ENCODE measurements at places on chromosomes 4 and X. TPM values are rescaled to one million over a fixed set of nuclear protein-coding genes. Genes with fewer than 3 reads are reported as not detected.
A peak's percentile ranks its signal among the peaks of the same experiment; 100 is the strongest.

GPRASP2 gene
- total RNA-seq: 0.89 TPM

FGG gene
- total RNA-seq: not detected

BEX2 gene
- 15.7 TPM for total RNA-seq

IL1RAPL1 gene
- total RNA-seq: not detected

ANKRD50 gene
- 0.28 TPM for total RNA-seq

HTATSF1 gene
- total RNA-seq: 65.2 TPM

ABCG2 gene
- 0.54 TPM for total RNA-seq

TREX2 gene
- 3.1 TPM for total RNA-seq

DNA sequence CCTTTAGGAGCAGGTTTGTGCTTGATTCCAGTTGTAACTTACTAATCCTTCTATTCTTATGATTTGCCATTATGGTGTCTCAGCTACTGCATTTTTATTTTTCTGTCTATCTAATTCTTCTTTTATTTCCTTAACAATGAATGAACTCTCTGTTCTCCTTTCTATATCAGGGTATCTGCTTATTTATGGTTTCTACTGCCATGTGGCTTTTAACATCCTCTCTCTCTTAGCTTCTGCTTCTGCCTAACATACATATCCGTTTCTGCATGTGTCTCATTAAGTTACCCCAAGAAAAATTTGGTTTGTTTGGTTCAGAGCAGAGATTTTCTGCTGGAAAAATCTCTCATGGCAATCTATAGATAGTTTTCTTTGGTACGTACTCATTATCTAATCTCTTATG, 614.4 kb downstream of the RPA4 start:
- peaks cover 9% of the 10 kb centered on the region for H3K4me1 ChIP-seq
- no peaks in the 10 kb centered on the region for H3K27me3 ChIP-seq
- no peak for DNase-seq
- no peak overlapping the region for H3K4me3 ChIP-seq
- no peaks in the 10 kb centered on the region for H3K36me3 ChIP-seq

DNA sequence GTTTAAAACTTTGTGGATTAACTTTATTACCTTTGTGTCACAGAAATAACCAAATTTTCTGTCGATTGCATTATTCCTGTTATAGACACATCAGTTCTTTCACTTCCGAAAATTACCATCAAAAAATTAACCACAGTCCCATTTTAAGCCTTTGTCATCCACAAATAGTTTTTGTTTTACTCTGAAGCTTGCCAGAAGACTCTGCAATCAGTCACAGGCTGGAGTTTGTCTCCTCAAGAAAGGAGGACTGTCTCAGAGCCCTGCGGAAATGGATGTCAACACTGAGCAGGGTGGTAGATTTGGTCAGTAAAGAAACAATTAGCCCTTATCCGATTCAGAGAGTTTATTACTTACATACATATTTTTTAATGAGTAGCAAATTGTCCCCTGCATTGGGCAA, 20.1 kb upstream of the TCEAL4 start:
- peaks cover 2% of the 10 kb centered on the region for H3K27me3 ChIP-seq
- peaks cover 2% of the 10 kb centered on the region for H3K4me1 ChIP-seq
- no peak overlapping the region for H3K4me3 ChIP-seq
- no peak overlapping the region for H3K27ac ChIP-seq
- H3K36me3 ChIP-seq: no peaks in the 10 kb centered on the region
- DNase-seq: no peak

DNA sequence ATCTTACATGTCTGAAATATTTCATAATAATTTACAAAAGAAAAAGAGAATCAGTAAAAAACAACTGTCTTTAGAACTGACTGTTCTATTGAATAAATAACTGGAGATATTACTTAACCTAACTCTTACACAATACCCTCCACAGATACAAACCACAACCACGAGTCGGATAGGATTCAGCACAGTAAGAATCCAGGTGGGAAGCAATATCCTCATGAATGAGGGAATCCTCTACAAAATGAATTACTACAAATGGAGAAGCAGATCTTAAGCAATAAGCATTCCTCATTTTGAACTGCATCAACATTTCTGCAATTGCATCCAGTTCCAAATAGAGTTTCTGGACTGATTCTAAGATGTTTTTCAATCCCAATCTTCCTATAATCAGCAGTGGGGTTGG, 227.1 kb downstream of the SH2D1A start:
- H3K4me3 ChIP-seq: no peak overlapping the region
- no peaks in the 10 kb centered on the region for H3K27me3 ChIP-seq
- H3K27ac ChIP-seq: no peak overlapping the region
- H3K4me1 ChIP-seq: no peaks in the 10 kb centered on the region

DNA sequence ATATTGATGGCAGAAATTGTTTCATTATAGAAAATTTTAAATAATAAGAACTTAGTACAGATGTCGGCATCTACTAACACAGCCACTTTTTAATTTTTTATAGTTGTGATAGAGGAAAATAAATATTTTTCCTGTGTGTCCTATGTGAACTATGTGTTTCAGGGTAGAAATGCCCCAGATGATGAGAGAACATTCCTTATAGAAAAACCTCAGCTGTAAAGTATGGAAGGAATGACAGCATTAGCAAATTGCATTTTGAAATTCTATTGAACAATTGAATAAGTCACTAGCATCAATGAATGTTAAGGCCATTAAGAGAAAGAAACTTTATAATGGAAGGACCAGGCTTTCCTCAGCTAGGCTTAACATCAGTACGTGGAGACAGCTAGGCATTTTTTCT, 149.2 kb downstream of the CFAP299 start:
- H3K36me3 ChIP-seq: peaks cover 2% of the 10 kb centered on the region
- DNase-seq: no peak
- no peaks in the 10 kb centered on the region for H3K27me3 ChIP-seq
- H3K27ac ChIP-seq: no peak overlapping the region

DNA sequence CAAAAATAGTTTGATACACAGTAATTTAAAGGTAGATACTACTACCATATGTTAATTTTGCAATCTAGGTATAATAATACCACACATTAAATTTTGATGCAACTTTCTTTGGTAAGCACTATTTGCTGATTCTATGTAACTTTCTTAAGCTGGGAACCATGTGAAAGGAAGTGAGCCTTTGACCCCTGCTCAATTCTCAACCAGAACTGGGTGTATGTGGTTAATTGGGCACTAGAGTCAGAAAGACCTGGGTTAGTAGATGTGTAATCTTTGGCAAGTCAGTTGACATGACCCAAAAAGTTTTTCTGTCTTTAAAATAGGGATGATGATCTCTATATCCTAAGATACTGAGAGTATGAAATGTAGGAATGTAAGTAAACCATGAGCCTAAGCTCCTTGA, 22.4 kb downstream of the TLR2 start:
- H3K36me3 ChIP-seq: peaks cover 2% of the 10 kb centered on the region
- peaks cover 11% of the 10 kb centered on the region for H3K4me1 ChIP-seq
- peak overlapping the region; percentile 39 for H3K4me3 ChIP-seq
- peak overlapping the region; percentile 39 for H3K27ac ChIP-seq
- H3K27me3 ChIP-seq: peaks cover 10% of the 10 kb centered on the region

- no peaks in the 10 kb centered on the region for H3K27me3 ChIP-seq
- peaks cover 41% of the 10 kb centered on the region for H3K4me1 ChIP-seq
- H3K36me3 ChIP-seq: peaks cover 22% of the 10 kb centered on the region
- H3K27ac ChIP-seq: peak overlapping the region; percentile 35
- no peak overlapping the region for H3K4me3 ChIP-seq
Measured at GRCh38 chr4:39931441-39931901, 46.2 kb downstream of the PDS5A start.

- no peaks in the 10 kb centered on the region for H3K4me1 ChIP-seq
- no peak overlapping the region for H3K4me3 ChIP-seq
- no peak overlapping the region for H3K27ac ChIP-seq
- DNase-seq: no peak
- no peaks in the 10 kb centered on the region for H3K36me3 ChIP-seq
Measured at GRCh38 chr4:188268131-188268908, 129.1 kb downstream of the TRIML1 start.

DNA sequence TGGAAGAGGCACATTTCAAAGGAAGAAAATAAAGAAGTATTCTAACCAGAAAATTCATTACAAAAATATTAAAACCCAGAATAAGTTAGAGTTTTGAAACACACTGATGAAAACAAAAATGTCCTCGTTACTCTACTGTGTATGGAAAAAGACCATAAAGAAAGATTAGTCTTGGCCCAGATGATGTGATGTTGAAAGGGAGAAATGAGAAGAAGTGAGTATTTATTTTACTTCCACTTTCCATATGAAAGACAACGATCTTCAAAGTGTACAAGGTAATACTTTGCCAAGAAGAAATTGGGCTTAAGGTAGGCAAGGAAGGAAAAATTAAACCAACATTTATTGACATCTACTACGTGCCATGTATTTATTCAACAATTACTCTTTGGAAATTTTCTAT, 48.6 kb upstream of the EMCN start:
- no peak for DNase-seq
- peak overlapping the region; percentile 33 for H3K4me3 ChIP-seq
- H3K4me1 ChIP-seq: peaks cover 12% of the 10 kb centered on the region
- peaks cover 2% of the 10 kb centered on the region for H3K27me3 ChIP-seq
- peaks cover 2% of the 10 kb centered on the region for H3K36me3 ChIP-seq

- H3K27me3 ChIP-seq: no peaks in the 10 kb centered on the region
- H3K27ac ChIP-seq: no peak overlapping the region
- no peak for DNase-seq
- H3K4me3 ChIP-seq: no peak overlapping the region
- peaks cover 2% of the 10 kb centered on the region for H3K4me1 ChIP-seq
Measured at GRCh38 chr4:81628489-81628888, 156.8 kb upstream of the RASGEF1B start.

- peaks cover 10% of the 10 kb centered on the region for H3K27me3 ChIP-seq
- DNase-seq: no peak
- H3K36me3 ChIP-seq: no peaks in the 10 kb centered on the region
Measured at GRCh38 chrX:153521034-153521433, 3.6 kb downstream of the ATP2B3 start.

DNA sequence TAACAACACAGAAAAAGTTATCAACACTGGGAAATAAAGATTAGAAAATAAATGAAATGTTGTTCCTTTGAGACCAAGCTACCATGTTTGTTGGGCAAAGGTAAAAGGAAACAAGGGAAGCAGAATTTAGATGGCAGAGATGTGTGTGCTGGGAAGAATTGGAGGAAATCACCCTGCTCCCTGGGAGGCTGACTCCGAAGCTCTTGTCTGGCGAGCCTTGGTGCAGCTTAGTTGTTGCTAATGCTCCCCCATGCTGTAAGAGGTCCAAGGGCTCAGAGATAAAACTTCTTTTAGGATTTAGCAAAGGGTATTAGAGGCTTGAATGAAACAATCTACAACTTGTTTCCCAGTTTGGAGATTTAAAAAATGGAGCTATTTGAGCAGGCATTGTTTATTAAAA, 123.8 kb upstream of the DDIT4L start:
- no peak overlapping the region for H3K4me3 ChIP-seq
- no peaks in the 10 kb centered on the region for H3K36me3 ChIP-seq
- no peak overlapping the region for H3K27ac ChIP-seq
- peaks cover 3% of the 10 kb centered on the region for H3K27me3 ChIP-seq

GRCh38 chrX:97846718-97847237, 963.1 kb downstream of the RPA4 start:
- no peak for DNase-seq
- no peaks in the 10 kb centered on the region for H3K27me3 ChIP-seq
- no peaks in the 10 kb centered on the region for H3K36me3 ChIP-seq
- no peak overlapping the region for H3K27ac ChIP-seq
- H3K4me1 ChIP-seq: no peaks in the 10 kb centered on the region

GRCh38 chrX:19846995-19847790, 40.2 kb downstream of the SH3KBP1 start:
- peaks cover 32% of the 10 kb centered on the region for H3K4me1 ChIP-seq
- peak overlapping the region; percentile 65 for H3K4me3 ChIP-seq
- DNase-seq: no peak
- peak overlapping the region; percentile 79 for H3K27ac ChIP-seq
- no peaks in the 10 kb centered on the region for H3K27me3 ChIP-seq

DNA sequence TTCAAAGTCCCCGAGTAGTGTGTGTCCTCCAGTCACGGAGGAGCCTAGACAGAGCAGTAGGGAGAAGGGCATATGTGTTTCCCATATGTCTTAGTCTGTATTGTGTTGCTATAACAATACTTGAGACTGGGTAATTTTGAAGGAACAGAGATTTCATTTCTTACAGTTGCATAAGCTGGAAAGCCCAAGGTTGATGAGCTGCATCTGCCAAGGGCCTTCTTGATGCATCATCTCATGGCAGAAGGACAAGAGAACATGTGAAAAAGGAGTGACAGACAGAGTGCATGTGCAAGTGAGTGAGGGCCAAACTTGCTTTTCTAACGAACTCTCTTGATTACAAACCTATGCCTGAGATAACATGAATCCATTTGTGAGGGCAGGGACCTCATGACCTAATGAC, 243.4 kb downstream of the ARHGAP10 start:
- H3K27me3 ChIP-seq: no peaks in the 10 kb centered on the region
- H3K36me3 ChIP-seq: peaks cover 6% of the 10 kb centered on the region
- H3K27ac ChIP-seq: no peak overlapping the region
- H3K4me1 ChIP-seq: no peaks in the 10 kb centered on the region
- H3K4me3 ChIP-seq: no peak overlapping the region

GRCh38 chrX:33211356-33212260, at the start of gene DMD:
DMD (minus strand) TSS chrX:33211549; CDS start chrX:33211312, 237 bp downstream.
- H3K27me3 ChIP-seq: no peaks in the 10 kb centered on the region
- H3K27ac ChIP-seq: no peak within 1 kb of the TSS
- H3K36me3 ChIP-seq: no peaks in the 10 kb centered on the region
- DNase-seq: no peak
- H3K4me1 ChIP-seq: no peaks in the 10 kb centered on the region

DNA sequence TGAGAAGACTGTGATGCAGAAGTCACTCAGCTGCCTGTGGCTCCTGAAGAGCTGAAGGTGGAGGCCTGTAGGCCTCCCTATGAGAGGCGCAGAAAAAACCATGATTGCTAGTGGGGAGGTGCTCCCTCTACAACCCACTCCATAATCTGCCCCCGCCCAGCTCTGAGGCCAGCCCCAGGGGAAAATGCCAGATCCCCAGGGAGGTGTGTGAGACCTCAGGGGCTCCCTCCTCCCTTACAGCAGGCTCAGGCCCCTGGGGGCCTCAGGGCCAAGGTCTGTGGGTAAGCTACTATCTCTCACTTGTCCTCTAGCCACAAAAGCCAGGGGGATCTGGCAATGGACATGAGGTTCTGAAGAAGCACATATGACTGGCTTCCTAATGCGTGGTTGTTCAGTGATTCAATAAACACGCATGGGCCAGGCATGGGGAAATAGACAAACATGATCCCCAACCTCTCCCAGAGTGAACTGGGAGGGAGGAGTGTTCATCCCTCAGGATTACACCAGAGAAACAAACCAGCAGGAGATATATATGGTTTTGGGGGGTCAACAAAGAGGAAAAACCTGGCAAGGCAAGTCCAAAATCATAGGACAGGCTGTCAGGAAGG, 51.0 kb upstream of the MTM1 start:
- H3K36me3 ChIP-seq: no peaks in the 10 kb centered on the region
- no peak overlapping the region for H3K4me3 ChIP-seq
- H3K4me1 ChIP-seq: no peaks in the 10 kb centered on the region
- DNase-seq: no peak
- H3K27ac ChIP-seq: no peak overlapping the region
- H3K27me3 ChIP-seq: peaks cover 5% of the 10 kb centered on the region

All from activated naive CD8-positive, alpha-beta T cell treated with anti-CD3 and anti-CD28 coated beads, Interleukin-2, amount 10 ng/mL, durations not matched to agents 7 days and 5 days (primary cell).